ENCODE measurements at places on chromosomes 2 and 18. TPM values are rescaled to one million over a fixed set of nuclear protein-coding genes. Genes with fewer than 3 reads are reported as not detected.

The SERPINB2 gene
- polyA plus RNA-seq = 10.6 TPM

The CCDC74A gene
- polyA plus RNA-seq = not detected

The SP140 gene
- polyA plus RNA-seq = 5.9 TPM

The MOGAT1 gene
- not detected for polyA plus RNA-seq

GRCh38 chr2:9279426-9279825 is 72.8 kb downstream of the ASAP2 start:
- DNase-seq = no peak

DNA sequence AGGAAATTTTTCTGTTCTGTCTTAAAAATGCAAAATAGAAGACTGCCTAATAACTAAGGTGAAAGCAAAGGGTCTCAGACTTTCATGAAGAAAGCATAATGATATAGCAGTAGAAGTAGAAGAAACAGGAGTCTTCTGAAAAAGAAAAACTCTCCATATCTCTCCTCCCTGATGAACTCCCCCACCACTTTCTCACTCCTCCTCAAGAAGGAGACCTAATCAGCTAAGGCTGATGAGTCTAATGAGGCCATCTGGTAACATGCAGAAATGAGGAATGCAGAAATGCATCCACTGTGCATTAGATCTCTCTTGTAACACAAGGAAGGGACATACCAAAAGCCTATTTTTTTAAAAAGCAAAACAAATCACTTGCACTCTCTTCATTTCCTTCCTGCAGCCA is 273.7 kb upstream of the UBE2E3 start:
- DNase-seq = no peak

DNA sequence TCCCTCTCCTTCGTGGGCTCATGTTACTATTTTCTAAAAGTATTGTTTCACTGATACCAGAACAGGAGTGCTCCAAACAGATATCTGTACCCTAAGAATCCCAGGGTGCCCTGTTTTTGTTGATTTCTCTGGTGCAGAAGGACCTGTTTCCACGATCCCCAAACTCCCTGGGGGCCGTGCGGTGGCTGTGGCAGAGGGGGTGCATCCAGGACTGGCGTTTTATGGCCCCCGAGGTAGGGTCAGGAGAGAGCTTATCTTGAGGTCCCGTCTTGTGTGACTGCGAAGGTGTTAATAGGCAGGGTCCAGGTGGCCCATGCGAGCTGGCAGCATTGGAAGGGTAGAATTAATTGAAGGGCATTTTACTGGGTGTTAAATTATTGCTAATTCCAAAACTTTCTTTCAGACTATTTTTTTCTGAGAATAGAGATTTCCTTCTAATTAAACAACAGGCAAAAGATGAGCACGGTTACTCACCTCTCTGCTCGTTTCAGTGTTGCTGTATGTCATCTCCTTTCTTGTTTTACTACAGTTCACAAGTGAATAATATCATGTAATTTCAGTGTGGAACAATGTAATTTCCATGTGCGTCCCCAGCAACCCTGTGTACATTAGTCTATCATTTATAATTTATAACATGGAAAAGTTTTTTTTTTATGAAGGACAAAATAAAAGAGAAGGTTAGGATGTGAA is 8.2 kb downstream of the TWIST2 start:
- DNase-seq = no peak

- DNase-seq = peak; percentile 89
Measured at GRCh38 chr18:77067291-77068061, 65.1 kb downstream of the MBP start.

- DNase-seq = peak; percentile 82
Measured at GRCh38 chr2:166092889-166093288, 34.9 kb downstream of the SCN1A start.

GRCh38 chr2:136121204-136121910 is 3.4 kb upstream of the CXCR4 start:
- no peak for DNase-seq

DNA sequence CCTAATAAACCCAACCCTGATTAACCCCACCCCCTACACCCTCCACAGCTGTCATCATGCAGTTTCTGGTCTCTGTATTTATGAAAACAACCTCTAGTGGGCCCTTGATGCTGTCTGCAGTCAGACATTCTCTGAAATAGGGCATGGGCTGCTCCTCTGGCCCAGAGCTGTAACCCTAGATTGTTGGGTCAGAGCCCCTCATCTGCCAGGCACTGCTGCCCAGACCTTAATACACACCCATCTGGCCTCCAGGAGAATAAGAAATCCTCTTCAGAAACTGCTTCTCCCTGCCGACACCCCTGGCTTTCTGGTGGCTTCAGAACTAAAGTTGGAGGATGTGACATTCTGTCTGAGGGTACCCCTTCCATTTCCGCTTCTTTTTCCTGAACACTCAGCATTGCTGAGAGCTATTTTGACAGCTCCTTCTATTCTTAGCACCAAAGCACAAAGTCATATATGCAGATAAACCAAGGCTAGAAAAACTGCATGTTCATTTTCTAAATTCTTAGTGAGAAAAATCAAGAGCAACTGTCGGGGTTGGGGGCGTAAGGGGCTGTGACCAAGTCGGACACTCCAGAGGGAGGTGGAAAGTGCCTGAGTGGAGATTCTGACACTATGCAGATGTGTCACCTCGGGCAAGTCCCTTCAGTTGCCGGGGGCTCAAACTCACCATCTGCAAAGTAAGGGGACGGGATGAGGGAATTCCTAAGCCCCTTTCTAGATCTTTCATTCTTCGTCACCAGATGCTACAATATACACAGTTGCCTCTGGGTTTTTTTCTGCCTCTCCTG is 28.7 kb downstream of the SRSF7 start:
- no peak for DNase-seq

DNA sequence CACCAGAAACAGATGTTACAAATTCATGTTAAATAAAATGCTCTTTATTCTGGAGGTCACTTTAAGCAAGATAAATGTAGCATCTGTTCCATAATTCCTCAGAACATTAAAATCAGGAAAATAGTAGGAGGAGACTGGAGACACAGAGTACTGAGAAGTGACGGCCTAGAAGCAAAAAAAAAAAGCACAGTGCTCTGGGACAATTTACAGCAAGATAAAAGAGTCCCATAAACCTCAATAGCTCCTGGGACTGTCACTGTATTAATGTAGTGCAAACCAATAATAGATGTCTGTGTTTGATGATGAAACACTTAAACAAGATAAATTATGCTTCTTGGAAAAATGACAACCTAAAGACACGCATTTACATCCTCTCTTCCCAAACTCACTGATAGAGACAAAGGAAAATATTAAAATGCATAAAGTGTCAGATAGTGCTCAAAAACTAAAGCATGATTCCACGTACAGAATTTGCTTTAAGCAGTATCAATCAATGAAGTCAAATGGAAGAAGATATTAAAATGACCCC is 338.8 kb upstream of the REG3G start:
- no peak for DNase-seq

- DNase-seq = no peak
Measured at GRCh38 chr2:169999054-169999453, 171.8 kb downstream of the UBR3 start.

- no peak for DNase-seq
Measured at GRCh38 chr2:181111059-181111458, 130.7 kb downstream of the UBE2E3 start.

All from CD14-positive monocyte (primary cell).